Activated CD4-positive, alpha-beta memory T cell treated with anti-CD3 and anti-CD28 coated beads, Interleukin-2, amount 10 ng/mL, durations not matched to agents 7 days and 5 days (primary cell): ENCODE measurements at places on chromosomes 11 and 22.

- DNase-seq, result no peak
These were observed 33.6 kb upstream of the GRAMD4 start for GRCh38 chr22:46586531-46587011.

DNA sequence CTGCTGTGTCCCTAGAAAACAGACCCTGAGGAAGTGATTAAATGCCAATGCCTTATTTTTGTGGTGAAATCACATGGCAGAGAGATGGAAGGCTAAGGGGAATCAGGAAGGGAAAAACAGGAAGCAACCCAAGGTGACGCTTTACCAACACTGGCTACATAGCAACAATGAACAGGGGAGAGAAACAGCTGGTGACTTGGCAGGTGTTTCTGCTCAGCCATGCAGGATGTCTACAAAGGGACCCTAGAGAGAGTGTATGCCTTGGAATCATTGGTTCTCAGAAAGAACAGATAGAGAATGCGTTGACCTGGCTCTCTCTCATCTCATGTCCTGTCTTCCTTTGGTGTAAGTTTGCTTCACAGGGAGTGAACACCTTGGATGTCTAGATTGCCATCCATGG, 911.9 kb downstream of the OPCML start:
- DNase-seq, result no peak

DNA sequence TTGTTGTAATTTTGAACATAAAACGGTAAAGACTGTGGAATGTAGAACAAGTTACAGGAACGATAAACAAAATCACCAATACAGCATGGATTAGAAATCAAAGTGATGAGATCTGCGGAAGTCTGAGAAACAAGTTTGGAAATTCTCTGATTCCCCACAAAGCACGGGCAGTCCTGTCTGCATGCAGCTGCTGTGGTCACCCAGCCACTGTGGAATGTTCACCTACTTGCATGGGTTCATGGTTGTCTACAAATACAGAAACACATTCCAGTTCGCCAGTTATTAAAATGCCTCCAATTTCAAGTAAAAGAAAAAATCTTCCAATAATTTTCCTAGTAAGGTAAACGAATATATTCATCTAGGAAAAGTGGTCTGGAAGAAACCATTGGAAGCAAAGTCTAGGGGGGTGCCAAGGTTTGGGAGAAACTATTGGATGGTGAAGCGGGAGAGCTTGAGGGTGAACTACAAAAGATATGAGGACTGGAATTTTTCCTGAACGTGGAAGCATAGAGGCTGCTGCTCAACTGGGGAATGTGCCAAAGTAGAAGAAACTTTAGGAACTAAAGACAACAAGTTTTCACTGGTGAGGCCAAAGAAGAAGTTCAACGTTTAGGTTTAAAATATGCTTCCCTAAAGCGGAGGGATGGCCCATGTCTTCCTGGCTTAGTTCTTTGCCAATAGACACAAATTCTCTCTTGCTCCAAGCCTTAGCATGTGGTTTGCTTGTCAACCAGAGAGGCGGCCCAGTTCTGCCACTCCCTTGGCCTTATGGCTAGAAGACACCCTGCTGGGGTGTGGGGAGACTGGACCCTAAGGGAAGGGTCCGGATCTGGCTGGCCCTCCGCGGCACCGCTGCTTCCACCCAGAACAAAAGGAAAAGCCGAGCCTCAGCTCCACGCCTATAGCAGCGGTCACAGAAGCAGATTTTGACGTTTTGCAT, 70.2 kb downstream of the CTTN start:
- no peak for DNase-seq

GRCh38 chr11:63998558-63999348, 12.5 kb downstream of the OTUB1 start:
- DNase-seq, result no peak

DNA sequence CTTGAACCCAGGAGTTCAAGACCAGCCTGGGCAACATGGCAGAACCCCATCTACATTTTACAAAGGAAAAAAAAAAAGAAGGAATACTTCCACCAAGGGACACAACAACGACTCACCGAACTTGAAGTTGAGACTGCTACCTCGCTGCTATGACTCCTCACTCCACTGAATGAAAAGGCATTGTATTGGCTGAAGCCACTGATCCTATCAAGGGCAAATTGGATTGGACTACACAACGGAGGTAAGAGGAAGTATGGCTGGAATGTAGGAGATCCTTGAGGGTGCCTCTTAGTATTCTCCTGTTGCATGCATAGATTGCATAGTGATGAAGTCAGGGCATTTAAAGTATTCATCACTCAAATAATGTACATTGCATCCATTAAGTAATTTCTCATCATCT, 97.9 kb downstream of the CWF19L2 start:
- DNase-seq, result no peak

DNA sequence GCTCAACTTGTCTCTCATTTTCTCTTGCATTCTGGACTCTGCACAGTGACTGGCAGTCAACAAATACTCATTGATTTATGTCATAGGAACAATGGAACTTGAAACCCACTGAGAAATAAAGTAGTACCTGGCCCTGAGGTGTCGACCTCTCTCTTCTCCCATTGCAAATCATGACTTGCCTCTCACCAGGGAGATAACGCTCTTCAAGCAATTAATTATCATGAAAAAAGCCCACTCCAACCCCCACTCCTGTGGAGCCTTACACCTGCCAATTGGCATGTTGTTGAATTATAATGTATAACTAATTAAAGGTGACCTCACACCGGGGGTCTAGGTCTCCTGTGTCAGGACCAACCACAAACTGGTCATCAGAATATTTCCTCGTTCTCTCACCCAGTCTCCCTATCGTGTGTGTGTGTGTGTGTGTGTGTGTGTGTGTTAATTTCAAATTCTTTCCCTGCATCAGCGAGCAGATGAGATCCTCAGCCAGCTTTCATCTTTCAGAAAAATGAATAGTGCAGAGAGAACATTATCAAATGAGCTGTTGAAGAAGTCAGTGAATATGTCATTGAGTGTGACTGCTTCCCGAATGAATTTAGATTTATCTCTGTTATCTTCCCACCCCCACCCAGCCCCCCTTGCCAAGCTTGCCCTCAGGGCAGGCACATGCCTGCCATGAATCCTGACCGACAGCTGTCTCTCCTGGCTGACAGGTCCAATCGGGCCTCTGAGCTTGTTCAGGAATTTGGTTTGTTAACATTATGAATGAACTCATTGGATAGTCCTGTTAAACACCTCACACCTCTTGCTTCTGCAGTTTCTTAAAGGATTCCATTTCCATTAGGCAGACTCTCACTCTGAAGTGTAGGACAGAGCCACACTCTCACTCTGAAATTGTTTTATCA, 357.4 kb downstream of the INSC start:
- no peak for DNase-seq

DNA sequence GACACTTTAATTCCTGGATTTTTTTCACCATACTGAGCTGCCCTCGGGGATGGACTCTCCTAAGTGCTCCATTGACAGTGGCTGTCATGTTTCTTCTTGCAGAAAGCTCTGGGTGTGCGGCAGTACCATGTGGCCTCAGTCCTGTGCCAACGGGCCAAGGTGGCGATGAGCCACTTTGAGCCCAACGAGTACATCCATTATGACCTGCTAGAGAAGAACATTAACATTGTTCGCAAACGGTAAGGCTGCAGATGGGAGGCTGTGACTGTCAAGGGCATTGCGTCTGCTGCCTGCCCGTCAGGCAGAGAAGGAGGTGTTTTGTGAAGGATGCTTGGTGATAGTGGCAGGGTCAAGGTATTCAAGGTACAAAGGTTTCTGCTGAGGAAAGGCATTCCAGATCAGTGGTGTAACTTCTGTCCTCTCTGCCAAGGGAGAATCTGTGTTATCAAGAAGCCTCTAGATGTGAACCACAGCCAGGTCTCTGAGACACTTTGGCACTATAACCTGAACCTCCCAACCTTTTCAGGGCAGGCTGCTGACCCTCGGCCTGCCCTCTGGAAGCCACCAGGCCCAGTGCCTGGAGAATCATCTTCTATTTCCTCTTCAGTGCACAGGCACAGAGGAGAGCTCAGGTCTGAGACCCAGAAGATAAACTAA, 30.8 kb downstream of the ACO2 start:
- no peak for DNase-seq

GRCh38 chr11:8309311-8309710, 45.6 kb upstream of the LMO1 start:
- no peak for DNase-seq

GRCh38 chr22:20165421-20165820, 14.6 kb upstream of the CCDC188 start:
- no peak for DNase-seq

GRCh38 chr11:92839450-92839849, 130.0 kb upstream of the MTNR1B start:
- DNase-seq, result no peak

GRCh38 chr11:1559111-1559951, 12.7 kb downstream of the DUSP8 start:
- no peak for DNase-seq

GRCh38 chr11:16612566-16613261, 125.7 kb upstream of the C11orf58 start:
- no peak for DNase-seq

GRCh38 chr22:35310556-35311550, 11.2 kb downstream of the TOM1 start:
- no peak for DNase-seq

- DNase-seq, result no peak
These were observed 964 bp upstream of the REXO2 start for GRCh38 chr11:114438303-114438702.

GRCh38 chr22:25636323-25636722, 71.8 kb downstream of the GRK3 start:
- DNase-seq, result no peak

GRCh38 chr22:49466878-49467595, 360.6 kb downstream of the BRD1 start:
- DNase-seq, result no peak

DNA sequence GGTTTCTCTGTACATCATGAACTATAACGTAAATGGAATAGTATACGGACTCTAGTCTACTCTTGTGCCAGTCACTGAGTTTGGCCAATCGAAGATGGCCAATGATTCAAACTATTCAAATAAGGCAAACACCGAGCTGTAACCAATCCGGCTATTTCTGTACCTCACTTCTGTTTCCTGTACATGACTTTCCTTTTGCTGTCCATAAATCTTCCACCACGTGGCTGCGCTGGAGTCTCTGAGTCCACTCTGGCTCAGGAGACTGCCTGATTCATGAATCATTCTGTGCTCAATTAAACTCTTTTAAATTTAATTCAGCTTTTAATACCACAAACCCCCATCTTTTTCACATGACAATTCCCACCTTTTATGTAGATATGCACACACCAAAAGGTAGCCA, 1.5 kb upstream of the JAML start:
- no peak for DNase-seq

DNA sequence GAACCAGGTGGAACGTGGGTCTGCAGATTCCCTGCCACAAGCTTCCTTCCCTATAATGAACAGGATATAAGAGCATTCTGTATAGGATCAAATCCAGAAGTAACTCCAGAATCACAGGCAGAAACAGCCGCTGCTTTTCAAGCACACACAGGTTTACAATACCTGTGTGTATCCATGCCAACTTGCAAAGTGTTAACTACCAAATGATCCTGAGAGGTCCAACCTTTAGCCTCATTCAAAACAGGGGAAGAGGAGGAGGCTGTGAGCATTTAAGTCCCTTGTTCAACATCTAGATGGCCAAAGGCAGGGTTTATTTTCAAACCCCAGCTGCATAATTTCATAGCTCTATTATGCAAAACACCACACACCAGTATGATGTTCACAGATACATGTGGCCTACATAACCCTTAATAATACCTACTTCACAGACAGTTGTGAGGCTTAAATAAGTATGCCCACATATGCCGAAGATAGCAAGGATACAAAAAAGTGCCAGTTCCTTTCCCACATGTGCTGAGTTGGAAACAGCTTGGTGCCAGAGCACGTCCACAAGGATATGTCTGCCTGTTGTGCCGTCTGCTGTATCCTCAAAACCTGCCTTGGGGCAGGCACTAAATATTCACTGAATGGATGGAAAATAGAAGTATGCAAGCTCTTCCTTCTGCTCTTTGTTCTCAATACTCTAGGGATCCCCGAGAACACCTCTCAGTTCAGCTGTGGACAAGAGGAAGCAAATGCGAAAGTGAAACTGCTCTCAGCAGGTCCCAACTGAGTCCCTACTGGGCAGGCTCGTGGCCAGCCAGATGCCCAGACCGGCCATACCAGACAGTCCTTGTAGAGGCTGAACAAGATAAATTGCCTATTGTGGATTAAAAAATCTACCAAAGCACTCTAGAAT, 66.8 kb downstream of the LARGE1 start:
- DNase-seq, result no peak

GRCh38 chr11:10388101-10388500, 67.0 kb upstream of the AMPD3 start:
- DNase-seq, result no peak

GRCh38 chr22:19336133-19337075, 44.9 kb upstream of the CLTCL1 start:
- no peak for DNase-seq

DNA sequence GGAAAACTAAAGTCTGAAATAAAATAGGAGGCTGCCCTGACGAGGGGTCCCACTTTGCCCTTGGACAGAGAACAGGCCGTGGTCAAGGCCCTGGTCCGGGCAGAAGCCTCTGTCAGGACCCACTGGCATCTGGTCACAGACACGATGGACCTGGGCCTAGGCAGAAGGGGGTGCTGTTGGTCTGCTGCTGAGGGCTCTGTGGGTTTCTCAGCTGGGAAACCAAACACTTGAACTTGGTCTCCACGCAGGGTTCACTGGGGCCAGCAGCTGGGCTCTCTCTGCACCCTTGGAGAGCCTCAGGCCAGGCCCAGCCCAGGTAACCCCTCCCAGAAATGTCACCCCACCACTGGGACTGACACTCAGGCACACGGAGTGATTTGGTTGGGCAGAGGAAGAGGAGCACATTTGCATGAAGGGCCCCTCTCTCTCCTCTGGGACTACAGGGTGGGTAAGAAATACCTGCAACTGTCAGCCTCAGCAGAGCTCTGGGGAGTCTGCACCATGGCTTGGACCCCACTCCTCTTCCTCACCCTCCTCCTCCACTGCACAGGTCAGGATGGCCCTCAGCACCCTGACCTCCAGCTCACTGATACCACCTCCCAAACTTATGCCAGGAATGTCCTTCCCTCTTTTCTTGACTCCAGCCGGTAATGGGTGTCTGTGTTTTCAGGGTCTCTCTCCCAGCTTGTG, 48.1 kb upstream of the TOP3B start:
- DNase-seq, result no peak

GRCh38 chr11:58919561-58919960, 19.7 kb upstream of the GLYATL1 start:
- DNase-seq, result no peak

GRCh38 chr11:12411806-12412727, 34.7 kb downstream of the PARVA start:
- DNase-seq, result peak; percentile 24

DNA sequence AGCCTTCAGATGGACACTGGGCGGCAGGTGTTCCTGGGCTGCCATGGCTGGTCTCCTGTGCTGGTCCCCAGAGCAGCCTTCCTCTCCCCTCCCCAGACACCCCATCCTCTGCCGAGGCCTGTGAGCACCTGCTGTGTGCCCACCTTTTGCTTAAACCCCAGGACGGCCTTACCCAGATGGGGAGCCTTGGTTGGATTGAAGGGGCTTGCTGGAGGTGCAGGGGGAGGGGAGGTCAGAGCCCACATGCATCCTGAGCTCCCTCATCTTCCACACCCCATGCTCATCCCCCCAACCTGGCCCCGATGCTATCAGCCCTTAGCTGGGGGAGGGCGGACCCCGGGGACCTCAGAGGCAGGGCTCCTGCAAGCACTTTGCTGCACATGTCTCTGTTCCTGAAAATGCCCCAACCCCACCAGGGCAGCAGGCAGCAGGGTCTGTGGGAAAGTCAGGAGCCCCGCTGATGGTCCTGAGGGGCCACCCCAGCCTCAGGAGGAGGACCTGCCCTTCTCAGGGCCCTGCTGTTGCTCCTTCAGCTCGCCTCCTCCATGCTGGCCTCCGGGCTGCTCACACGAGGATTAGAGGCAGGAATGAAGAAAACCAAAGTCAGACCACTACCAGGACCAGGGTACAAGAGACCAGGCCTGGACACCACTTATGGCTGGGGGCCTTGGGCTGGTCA, 41.6 kb upstream of the CCDC188 start:
- no peak for DNase-seq
